H54 (cell line): ENCODE measurements at places on chromosomes 11 and 22.

- no peak for DNase-seq
Measured at GRCh38 chr11:13135385-13136271, 126.5 kb downstream of the RASSF10 start.

GRCh38 chr22:27212617-27213177, 555.3 kb downstream of the MIAT start:
- no peak for DNase-seq

- no peak for DNase-seq
Measured at GRCh38 chr11:70424765-70425344, 26.5 kb downstream of the CTTN start.

DNA sequence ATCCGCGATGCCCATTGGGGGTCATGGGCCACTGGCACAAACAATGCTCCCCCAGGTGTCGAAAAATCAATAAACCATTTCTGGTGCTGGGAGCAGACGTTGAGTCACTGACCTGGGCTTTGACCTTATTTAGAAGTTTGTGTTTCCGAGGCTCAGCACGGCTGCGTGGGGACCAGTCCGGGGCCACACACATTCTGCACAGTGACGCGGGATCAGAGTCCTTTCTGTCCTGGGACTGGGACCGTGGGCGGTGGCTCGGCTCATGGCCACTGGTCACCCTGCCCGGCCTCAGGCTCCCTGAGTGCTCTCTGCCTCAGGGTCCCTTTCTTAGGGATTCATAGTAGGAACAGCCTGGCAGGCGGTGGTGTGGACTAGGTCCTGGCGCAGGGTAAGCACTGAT, 1266.0 kb downstream of the BRD1 start:
- no peak for DNase-seq

DNA sequence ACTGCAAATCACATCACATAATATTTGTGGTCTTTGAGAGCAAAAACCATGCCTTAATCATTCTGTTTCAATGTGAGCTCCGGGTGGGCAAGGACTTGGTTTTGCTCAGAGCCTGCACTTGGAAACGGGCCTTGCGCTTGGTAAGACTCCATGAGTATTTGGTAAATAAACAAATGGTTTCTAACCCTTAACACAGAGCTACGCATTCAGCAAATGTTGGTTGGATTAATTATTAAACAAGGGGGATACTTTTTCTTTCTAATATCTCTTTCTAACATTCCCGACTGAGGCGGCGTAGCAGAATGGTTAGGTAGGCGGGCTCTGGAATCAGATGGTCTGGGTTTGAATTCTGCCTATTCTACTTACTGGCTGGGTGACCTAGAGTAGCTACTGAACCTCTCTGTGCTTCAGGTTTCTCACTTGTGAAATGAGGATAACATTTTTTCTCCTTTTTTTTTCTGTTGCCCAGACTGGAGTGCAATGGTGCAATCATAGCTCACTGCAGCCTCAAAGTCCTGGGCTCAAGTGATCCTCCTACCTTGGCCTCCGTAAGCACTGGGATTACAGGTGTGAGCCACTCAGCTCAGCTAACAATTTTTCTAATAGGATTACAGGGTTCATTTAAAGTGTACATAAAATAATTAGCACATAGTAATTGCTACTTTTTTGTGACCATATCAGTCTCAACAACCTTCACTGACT, 3.4 kb upstream of the FAM83F start:
- no peak for DNase-seq

DNA sequence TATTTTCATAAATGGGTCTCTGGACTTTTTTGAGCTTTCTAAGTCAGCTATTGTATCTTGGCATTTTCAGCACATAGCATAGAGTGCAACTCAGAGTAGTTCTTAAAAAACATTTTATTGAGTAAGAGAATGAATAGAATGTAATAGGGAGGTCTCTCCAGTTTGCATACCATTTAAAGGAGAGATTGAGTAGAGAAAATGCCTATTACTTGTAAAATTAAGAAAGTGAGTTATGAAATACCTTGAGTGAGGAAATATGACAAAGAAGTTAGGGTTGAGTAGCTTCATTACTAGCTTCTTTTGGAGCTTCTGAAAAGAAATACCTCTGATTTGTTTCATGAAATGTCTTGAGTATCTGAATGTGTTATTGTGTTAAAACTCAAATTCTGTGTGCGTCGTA, 140.0 kb downstream of the AASDHPPT start:
- no peak for DNase-seq

DNA sequence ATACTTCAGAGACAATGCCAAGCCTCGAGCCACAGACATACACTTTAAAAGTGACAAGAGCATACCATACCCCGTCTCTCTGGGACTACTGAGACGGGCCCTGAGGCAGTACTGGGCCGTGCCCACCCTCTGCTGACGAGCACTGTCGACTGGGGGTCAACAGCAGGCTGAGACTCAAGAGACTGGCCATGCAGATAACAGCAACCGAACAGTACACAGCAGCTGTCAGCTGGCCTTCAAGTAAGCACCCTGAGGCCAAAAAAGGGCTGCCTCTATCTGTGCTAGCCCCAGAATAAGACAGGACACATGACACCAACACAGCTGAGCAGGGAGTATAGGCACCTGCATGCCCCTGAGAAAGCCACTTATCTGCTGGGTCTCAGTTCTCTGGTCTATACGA, 18.9 kb upstream of the TMEM121B start:
- DNase-seq = no peak

- no peak for DNase-seq
Measured at GRCh38 chr11:107566569-107566968, 1.0 kb upstream of the ALKBH8 start.

DNA sequence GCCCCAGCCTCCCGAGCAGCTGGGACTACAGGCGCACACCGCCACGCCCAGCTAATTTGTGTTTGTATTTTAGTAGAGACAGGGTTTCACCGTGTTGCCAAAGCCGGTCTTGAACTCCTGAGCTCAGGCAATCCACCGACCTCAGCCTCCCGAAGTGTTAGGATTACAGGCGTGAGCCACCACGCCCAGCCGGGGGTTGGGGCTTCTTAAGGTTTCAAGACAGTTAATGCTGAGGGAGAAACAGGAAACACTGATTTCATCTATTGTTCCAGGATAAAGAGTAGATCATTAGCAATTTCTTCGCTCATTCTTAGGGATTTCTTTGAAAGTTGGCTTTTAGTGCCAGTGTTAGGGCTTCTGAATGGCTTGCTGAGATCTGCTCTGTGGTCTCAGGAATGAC, 21.2 kb upstream of the CLMP start:
- no peak for DNase-seq

GRCh38 chr11:4607096-4607495, 935 bp downstream of the TRIM68 start:
- no peak for DNase-seq

DNA sequence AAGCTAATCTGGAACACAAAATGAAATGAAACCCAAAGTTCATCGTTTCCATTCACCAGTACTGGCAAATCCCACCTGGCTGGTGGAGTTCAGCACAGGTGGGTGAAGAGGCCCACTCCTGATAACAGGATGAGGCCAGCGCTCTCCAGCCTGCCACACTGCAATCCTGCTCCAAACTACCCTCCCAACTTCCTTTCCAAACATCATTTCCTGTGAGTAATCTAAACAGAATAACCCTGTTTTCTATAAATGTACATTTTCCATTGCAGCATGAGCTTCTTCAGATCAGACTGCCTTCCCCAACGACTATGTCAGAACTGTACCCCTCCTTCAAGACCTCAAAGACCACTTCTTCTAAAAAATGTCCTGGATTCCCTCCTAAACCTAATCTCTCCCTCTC, 15.9 kb upstream of the NFRKB start:
- DNase-seq = no peak

GRCh38 chr11:101264306-101264705, 134.7 kb upstream of the PGR start:
- no peak for DNase-seq

DNA sequence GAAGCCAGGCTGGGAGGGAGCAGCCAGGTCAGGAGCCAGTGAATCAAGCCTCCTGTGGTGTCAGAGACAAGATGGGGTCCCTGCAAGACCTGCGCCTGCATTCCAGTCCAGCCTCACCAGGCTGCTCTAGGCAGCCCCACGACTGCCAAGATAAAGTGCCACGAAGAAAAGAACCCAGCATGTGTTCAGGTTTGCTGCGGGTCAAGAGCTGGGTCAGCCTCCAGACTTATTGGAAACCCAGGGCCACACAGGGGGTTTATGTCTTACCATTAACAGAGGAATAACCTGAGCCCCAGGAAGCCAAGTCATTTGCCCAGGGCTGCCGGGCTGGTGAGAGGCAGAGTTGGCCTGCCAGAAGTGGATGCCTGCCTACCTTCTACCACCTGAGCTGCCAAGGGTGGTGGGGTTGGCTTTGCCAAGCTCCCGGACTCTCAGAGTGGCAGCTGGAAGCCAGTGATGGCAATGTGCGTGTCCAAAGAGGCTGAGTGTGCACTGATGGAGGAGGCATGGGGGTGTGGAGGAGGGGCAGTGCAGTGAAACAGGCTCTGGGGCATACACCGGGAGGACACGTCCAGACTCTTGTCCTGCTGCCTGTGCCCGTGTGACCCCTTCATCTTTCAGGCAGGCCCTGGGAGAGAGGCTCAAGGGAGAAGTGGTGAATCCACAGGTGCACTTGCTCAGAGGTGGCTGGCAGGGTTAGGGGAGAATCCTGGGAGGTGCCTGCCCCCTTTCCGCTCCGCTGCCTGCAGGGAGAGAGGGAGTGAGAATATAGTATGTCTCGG, 1.7 kb downstream of the RASD2 start:
- DNase-seq = no peak

- DNase-seq = no peak
Measured at GRCh38 chr11:105447936-105448702, 161.8 kb upstream of the GRIA4 start.

DNA sequence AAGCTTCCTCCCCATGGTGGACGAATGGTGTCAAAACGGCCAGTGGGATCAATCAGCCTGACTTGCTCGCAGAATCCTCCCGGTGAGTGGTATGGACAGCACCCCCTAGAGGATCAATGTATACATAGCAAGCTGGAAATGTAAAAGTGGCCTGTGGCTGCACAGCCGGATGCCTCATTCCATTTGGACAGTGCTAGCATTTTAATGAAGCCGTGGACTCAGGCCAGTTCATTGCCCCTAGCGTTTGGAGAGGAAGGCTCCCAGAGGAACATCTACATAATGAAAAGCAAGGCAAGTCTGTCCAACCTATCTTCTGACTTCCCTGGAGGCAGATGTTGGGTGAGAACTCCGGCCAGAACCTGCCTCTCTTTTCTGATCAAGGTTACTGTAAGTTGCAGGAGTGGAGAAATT, 942.3 kb downstream of the NTM start:
- DNase-seq = peak; percentile 17

DNA sequence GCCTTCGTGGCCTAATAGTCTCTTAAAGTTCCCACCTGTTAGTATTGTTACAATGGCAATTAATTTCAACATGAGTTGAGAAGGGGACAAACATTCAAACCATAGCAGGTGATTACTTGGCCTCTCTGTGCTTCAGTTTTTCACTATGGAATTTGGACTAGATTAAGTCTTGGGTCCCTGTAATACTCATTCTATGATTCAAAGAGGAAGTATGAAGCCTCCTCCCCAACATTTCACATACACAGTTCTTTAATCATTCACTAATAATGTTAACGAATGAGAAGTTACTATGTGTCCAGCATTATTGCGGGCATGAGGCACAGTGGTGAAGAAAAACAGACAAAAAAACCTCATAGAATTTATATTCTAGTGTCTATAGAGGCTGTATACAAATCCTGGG, 19.9 kb upstream of the USP47 start:
- no peak for DNase-seq

DNA sequence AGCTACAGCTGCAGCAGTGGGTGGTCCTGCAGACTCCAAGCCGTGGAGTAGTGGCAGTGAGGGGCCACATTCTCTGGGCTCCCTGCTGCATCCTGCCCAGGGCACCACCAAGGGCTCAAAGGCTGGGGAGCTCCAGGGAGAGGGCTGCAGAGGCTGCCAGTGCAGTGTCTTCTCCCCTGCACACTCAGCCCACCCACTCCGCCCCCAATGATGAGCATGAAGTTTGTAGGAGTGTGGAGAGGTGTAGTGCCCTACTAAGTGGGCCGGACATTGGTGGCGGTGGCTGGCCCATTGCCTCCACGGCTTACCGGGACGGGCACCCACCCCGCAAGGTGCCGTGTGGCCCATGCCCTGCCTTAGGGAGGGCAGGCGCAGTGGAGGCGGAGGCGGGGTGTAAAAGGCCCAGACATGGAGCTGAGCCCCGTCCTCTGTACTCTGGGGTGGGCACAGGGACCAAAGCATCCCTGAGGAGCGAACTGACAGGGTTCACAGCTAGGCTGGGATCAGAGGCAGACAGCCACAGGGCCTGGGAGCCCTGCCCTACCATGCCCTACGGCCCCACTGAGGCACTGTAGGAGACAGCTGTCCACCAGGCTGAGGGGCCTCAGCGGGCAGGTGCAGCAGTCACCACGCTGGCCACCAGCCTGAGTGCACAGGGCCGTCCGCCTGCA, 18.9 kb downstream of the ARVCF start:
- DNase-seq = no peak

GRCh38 chr11:121237686-121238658, 54.6 kb upstream of the SC5D start:
- no peak for DNase-seq

- DNase-seq = no peak
Measured at GRCh38 chr11:128884703-128885338, 6.3 kb upstream of the KCNJ5 start.

- DNase-seq = peak; percentile 81
Measured at GRCh38 chr11:75768112-75768908, at the start of gene DGAT2. TSS of gene DGAT2 (plus strand) at chr11:75768778. CDS start at chr11:75768992, 214 bp downstream.

DNA sequence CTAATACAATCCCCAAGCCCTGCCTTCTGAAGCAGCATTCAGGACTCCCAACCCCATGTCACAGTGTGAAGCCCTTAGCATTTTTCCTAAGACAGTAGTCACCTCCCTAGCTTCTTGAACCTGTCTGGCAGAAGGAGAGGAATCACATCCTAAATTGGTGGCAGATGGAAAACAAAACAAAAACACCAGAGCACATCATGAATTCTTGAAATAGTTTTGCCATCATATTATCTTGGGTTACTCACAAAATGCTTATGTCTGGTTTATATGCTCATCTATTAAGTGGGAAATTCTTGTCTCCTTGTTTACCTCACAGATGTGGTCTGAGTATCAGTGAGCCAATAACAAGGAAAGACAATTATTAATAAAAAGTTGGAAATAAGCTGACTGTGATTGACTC, 15.3 kb downstream of the OR51M1 start:
- no peak for DNase-seq

DNA sequence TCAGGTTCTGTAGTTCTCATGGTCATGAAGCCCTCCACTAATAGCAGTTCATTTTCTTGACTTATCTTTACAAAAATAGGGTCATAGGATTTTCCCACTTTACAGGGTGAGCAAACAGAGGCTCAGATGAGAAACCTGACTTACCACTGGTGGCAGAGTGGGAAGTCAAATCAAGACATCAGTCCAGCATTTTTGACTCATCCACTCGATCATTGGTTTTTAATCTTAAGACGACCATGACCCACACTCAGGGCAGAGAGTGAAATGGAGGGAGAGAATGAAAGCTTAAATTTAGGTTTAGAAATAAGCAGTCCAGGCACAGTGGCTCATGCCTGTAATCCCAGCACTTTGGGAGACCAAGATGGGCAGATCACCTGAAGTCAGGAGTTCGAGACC, 42.1 kb downstream of the RTL6 start:
- DNase-seq = no peak

DNA sequence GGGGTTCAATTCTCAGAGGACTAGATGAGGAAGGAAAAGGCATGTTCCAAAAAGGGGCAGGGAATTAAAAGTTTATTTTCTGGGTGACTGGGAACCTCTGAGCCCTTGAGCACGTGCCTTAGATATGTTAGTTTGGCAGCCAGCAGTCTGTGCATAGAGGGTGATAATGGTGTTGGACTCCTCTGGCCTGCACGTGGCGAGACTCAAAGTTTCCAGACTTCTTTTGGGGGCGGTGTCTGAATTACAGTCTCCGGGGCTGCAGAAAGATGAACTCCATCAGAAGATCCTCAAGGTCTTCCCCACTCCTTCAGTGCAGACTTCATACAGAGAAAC, 861 bp upstream of the ZNRF3 start:
- no peak for DNase-seq
